ENCODE measurements at places on chromosomes 7 and 10.

DNA sequence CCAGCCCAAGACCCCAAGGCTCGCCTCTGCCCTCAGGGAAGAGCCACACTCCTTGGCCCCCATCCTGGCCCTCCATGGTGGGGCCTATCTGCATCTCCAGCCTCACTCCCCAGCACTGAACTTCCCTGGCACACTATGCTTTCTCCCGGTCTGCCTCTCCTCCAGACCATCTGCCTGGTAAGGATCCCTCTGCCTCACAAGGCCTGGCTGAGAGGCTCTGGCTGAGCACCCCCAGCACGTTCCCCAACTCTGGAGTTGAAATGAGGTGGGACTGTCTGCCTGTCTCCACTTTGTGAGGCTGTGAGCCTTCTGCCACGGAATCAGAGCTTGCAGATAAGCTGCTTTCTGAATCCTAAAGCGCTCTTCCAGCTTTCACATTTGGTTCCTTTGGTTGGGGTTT, 220.7 kb downstream of the TNS3 start:
- no peak for DNase-seq

DNA sequence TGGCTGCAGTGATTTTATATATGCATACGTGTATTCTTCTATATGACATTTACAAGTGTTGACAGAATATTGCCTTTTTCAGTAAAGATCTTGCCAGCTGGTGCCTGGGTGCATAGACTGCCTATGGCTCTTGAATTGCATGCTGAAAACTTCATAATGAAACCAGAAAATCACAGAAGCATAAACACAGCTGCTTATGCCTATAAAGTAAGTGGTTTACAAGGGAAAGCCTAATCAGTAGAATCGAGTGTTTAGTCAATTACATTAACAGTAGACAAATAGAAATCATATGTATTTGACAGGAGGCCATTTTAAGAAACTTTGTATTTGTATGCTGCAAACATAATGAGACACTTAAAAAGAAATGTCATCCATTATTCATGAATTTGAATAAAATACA, 82.5 kb downstream of the TMEM168 start:
- DNase-seq, result no peak

DNA sequence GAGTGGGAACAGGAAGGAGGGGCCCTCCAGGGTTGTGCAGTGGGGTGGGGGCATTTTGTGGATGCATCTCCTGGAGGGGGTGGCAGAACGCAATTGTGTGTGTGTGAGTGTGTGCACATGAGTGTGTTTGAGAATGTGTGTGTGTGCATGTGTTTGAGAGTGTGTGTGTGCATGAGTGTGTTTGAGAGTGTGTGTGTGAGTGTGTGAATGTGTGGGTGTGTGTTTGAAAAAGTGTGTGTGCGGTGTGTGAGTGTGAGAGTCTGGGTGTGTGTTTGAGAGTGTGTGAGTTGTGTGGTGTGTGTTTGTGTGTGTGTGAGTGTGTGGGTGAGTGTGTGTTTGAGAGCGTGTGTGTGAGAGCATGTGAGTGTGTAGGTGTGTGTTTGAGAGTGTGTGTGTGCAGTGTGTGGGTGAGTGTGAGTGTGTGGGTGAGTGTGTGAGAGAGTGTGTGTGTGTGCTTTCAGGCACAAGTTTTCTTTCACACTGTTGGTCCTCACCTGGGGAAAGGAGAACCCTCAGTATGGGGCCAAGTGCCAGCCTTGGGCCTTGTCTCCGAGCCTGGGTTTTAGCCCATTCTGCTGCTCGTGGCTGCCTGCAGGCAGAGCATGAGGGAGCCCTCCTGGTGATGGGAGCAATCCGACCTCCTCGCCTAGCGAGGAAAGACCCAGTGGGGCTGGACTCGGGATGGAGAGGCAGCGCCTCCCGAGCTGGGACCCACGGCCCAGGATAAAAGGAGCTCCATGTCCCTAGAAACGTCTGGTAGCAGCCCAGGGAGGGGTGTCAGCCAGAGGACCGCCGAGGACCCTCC, 35.6 kb downstream of the CDH23 start:
- DNase-seq, result no peak

DNA sequence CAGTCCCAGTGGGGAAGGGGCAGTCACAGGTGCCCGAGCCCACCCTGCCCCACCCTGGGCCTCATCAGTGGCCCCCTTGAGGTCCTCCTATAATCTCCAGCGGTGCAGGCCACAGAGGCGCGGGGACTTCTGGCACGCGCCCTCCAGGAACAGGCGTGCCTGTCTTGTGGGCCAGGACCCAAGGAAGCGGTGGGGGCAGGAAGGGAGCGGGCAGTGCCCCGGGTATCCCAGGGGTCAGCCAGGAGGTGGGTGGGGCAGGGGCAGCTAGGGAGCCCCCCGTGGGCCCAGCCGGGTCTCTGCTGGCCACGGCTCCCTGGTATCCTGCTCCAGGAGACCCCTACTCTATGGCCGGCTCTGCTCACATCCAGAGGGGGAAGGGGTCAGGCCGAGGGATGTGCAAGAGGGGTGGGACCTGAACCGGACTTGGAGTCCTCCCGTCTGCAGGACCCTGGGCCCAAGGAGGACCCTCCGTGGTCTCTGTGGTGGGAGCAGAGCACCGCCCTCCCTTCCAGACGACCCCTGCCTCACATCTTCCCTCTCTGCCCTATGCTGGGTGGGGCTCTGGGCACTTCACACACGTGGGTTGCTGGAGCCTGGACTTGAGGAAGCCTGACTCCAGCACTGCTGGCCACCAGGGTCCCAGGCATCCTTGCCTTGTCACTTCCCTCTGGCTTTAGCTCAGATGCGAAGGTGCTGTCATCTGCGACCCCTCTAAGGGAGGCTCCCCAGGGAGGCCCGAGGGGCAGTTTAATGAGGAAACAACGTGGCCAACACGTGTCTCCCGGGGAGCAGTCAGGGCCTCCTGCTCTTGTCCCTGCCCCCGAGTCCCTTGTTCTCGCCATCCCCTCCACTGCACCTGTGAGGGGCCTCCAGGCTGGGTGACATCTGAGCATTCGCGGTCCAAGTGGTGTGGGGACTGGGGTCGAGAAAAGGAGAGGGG, 18.3 kb upstream of the GRIFIN start:
- DNase-seq, result no peak

DNA sequence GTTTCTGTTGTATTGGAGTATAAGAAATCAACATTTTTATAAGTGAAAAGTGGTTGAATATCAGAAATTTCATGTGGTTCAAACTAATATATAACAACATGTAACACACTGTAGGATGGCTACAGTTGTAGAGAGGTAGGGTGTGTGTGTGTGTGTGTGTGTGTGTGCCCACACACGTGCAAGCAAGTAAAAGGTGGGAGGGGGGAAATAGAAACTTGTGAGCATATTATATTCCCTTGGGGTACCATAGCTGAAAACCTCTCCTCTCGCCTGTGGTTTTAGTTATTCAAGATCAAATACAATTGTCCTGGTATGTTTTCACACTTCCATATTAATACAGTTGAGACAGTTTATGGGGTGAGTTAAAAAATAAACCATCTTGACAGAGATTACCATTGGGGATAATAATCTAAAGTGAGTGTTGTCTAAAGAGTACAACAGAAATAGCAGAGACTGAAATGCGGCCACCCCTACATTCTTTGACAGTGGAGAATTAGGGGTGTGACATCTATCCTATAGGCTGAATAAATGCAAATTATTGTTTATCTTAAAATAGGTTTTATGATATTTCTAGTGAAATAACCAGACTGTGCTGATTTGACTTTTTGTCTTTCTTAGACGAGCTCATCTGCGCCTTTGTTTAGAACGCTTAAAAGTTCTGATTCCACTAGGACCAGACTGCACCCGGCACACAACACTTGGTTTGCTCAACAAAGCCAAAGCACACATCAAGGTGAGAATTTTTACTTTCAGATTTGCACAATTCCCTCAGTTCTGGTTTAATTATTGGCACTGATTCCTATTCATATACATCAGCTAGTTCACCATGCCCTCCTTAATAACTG, 25.9 kb downstream of the SMNDC1 start:
- no peak for DNase-seq

GRCh38 chr7:149214020-149214720, 18.8 kb downstream of the ZNF282 start:
- no peak for DNase-seq

- DNase-seq, result no peak
Measured at GRCh38 chr10:24462889-24463552, 254.1 kb downstream of the KIAA1217 start.

DNA sequence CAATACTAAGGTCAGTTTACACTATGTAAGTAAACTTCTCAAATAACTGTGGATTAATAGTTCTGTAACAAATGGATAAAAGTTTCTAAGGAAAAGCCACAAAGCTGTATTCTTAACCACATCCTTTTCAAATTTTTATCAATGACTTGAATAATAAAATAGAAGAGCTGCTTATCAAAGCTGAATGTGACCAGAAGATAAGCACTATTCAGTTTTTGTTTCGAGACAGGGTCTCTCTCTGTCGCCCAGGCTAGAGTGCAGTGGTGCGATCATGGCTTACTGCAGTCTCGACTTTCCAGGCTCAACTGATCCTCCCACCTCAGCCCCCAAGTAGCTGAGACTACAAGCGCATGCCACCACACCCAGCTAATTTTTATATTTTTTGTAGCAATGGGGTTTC, 17.0 kb downstream of the UPF2 start:
- no peak for DNase-seq

GRCh38 chr7:87565877-87566276, 34.8 kb downstream of the ABCB1 start:
- no peak for DNase-seq

- DNase-seq, result no peak
Measured at GRCh38 chr7:6218329-6218728, 54.1 kb downstream of the CYTH3 start.

- DNase-seq, result no peak
Measured at GRCh38 chr7:69577221-69577620, 21.1 kb upstream of the AUTS2 start.

GRCh38 chr10:27252267-27253000, 11.8 kb upstream of the ACBD5 start:
- DNase-seq, result no peak

DNA sequence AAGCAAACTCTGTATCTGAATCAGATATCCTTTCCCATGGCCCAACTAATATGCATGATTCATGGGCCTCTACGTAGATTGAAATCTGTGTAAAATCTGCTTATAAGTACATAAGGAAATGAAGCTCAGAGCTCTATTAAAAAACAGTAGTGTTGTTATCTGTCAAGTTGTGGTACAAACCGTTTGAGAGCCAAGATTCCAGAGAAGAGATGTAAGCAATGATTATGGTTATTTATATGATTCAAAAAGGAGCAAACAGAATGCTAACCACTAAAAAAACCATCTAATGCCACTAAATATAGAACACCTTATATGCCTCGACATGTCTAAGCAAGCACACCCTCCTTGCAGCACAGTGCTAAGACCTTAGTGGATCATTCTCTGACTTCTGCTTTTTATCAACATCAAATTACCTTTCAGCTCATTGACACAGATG, 26.6 kb downstream of the RPP38 start:
- DNase-seq, result no peak

DNA sequence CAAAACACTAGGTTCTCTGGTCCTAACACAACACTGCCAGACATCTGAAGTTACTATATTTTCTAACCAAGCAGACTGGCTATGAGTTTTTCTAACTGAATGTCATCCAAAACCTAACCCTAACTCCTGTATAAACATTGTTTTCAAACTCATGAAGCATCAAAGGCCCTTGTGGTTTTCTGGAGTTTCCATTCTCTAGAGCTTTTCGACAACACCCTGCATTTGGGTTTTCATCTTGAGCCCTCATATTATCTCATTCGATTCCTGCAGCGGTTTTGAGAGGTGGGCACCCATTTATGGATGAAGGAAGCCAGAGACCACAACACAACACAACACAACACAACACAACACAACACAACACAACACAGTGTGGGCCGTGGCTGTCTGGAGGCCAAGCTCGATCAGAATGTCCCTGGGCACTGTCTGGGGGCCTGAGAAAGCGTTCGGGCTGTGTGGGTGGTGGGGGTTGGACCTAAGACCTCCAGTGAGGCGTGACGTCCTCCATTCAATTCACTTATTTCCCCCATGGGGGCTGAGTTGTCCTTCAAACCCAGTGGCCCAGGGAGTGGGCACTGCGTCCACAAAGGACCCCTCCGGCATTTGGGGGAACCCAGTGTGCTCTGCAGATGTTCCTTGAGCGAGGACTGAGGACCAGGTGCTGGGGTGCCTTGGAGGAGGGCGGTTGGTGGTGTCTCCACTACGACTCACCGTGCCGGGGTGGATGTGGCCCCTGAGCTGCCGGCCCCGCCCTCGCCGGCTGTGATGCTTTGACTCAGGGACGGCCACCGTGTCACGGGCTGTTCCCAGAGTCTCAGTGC, 490.4 kb downstream of the DNAJB6 start:
- no peak for DNase-seq

DNA sequence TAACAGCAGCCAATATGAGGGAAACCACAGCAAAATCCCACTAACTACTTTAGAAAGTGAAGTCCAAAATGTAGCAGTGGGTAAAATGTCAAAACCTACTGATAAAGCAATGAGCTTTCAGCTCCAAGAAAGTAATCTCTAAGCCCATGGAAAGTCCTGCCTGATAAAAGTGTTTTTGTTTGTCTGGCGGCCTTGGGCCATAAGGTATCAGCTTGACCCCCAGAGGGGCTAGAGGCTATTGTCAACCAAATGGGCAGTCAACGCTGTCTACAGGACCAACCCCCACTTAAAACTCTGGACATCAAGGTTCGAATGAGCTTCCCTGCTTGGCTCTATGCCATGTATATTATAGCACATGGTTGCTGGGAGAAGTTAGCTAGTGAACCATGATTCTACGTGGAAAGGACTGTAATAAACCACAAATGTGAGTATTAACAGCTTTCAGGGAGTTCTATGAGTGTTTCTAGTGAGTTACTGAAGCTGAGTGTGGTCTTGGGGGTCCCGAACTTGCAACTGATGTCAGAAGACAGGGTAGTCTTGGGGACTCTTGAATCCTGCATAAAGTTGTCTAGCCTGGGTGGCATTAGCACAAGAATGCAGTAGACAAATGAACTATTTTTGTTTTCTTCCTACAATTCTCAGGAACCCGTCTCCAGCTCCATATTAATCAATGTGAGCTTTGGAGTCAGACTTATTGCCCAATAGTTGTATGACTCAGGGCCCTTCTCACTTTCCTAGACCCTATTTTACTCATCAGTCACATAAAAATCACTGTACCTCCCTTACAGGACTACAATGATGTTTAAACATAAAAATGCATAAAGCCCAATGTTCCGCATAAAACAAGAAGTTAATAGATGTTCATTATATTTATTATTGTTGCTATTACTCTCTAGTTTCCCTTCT, 164.9 kb downstream of the DGKI start:
- DNase-seq, result no peak

GRCh38 chr7:106812027-106812643, 52.9 kb upstream of the PIK3CG start:
- DNase-seq, result no peak

GRCh38 chr10:3797750-3798149, 12.7 kb upstream of the KLF6 start:
- no peak for DNase-seq
